Skin of body (tissue), 3 donors: ENCODE measurements at places on chromosomes 5 and 9. TPM values are rescaled to one million over a fixed set of nuclear protein-coding genes. Genes with fewer than 3 reads are reported as not detected.

TAF1L gene
- total RNA-seq: under 0.01 TPM

CDH9 gene
- not detected for total RNA-seq

DNA sequence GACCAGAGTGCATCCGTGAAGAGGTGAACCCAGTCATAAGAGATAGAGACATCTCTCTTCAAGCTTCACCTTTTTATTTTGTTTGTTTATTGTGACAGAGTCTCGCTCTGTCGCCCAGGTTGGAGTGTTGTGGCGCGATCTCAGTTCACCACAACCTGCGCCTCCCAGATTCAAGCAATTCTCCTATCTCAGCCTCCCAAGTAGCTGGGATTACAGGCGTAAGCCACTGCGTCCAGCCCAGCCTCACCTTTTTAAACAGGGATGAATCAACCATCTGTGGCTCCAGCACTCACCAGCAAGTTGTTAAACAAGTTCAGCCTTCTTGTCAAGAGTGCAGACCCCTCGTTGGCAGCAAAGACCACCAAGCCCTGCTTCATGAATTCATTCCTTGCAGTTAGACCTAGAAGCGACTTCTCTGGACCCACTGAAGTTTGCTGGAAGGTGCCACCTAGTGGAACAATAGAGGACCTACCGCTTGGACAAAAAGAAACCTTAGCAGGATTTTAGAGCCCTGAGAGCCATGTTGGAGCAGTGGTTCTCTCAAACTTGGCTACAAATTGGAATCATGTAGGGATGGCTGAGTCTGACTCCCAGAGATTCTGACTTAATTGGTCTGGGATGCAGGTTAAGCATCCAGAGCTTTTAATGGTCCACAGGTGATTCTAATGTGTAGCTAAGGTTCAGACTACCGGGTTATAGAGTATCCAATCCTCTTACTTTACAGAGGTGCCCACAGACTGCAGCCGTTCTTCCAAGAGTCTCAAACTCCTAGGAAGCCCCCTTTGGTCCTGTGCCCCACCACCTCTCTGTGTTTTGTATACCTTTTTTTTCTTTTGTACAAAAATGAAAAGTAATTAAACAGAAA is 10.5 kb upstream of the GALNT10 start:
- peak; percentile 52 for DNase-seq

DNA sequence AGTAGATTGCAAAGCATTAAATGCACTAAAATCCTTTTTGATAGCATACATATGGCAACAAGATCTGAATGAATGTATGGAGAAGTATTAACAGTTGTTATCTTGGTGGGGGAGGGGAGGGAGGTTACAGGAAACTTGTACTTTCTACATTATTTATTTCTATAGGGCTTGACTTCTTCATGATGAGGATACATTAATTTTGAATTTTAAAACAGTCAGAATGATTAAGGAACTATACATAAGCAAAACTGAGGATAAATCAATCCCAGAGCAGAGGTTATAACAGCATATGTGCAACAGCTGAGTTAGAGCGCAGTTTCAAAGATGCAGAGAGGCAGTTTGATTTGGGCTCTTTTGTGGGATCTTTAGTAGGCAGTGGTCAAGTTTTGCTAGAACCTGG is 23.9 kb upstream of the SMAD5 start:
- peak; percentile 13 for DNase-seq

DNA sequence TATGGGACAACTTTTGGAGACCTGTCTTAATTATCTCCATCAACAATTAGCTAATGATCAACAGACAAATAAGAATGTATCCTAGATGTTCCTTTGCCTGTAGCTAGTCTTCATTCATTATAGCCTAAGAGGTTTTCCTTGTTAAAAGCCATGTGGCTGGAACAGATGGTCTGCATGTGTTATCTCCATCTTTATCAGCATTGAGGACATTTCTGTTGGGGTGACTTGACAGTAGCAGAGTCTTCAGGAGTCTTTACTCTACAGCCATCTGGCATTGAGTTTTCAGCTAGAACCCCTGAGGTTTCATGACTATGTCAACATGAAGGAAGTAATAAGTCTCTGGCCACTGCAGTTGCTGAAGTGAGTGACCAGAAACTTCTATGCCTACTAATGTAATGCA is 106.6 kb upstream of the TLE4 start:
- no peak for DNase-seq

DNA sequence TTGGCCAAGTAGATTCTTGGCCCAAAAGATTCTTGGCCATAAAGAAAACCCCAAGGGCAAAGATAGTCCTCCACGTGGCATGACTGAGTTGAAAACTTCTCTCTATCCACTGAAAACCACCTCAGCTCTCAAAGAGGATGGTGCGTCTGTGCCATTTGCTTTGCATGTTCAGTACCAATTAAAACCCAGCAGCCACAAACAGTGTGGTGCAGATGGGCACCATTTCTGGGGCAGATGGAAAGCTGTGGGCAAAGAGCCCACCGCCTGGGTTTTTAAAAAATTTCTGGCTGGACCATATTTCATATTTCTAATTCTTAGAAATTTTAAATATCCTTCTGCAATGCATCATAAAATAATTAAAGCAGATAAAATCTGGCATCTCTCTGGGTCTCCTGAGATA is 84.5 kb upstream of the PUM3 start:
- DNase-seq: no peak

CCDC180 gene
- total RNA-seq: 16.1 TPM

DNA sequence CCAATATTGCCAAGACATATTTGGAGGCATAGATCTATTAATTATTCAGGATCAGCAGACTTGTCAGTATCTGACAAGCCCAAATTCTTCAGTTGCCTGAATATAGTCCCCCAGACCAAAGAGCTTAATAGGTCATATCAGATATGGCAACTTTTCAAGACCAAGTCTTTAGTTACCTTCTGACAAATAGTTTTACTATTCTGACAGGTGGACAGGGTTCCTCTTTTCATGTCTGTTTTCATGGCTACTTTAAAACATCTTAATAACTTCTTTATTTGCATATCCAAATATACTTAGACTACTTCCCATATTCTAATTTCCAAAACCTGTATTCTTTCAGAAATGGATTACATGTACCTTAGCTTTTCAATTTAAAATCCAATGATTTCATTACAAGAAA is 65.4 kb downstream of the AUH start:
- DNase-seq: no peak

PTGR1 gene
- 40.2 TPM for total RNA-seq
